ENCODE measurements at places on chromosomes 7 and 10.

GRCh38 chr10:47303866-47304265, 3.9 kb downstream of the GDF10 start:
- no peak for DNase-seq

- DNase-seq: peak; percentile 43
Measured at GRCh38 chr7:131328377-131329175, 900 bp downstream of the MKLN1 start.

DNA sequence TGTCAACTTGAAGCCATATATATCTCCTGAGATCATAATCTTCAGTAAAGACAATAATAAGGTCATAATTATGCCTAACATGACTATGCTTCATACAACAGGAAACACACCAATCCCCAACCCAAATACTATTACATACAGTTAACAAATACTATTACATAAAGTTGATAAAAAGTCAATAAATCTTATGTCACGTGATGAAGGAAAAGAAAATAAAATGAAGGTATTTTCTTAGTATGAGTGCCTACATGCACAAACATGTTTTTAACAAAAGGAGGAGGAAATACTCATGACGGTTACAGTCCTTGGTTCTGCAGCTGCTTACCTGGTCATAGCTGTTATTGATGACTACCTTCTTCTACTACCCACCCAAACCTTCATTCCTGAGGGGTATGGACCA, 810.7 kb downstream of the PHTF2 start:
- no peak for DNase-seq

DNA sequence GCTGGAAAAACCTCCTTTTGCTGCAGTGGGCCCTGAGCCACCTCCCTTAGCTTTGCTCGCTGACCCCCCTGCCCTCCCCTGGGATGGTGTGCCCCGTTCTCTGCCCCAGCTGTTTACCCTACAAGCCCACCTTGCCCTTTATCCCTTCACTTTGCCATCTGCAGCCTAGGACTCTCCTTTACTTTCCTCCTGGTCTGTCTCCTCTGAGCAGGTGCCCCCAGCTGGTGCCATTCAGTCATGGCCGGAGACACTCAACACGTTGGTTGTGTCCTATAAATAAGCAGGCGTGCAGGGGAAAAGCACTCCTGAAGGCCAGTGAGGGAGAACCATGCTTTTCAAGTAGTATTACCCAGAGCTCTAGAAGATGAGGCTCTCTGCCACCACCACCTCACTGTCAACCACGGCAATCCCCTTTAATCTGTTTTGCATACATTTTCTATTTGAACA, 6.1 kb downstream of the RASSF4 start:
- no peak for DNase-seq

GRCh38 chr7:12107841-12108254, 103.2 kb upstream of the TMEM106B start:
- no peak for DNase-seq

DNA sequence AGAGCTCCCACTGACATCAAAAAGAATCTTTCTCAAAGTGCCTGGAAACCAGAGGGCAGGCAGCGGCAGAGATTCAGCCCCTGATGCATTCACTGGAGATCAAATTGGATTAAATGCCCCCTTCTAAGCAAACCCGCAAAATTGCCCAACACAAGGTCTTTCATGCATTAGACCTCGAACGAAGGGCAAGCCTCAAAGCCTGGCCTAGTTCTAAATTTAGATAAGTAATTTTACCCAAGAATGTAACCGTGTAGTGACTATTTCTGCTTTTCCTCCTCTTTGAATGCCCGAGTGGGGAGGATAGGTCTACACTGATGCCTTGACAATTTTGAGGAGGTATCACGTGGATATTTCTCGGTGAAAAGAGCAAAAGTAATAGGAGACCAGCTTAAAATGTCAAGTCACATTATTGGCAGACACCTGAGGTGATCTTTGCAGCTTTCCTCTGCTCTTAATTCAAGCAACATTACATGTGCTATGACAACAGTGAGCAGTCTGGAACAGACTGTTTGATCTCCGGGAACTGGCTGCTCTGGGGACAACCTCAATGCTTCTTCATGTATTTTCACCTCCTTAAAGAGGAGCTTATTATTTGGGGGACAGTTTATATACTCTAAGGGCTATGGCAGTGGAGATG, 1263.5 kb upstream of the AUTS2 start:
- DNase-seq: no peak

GRCh38 chr7:502296-502695, 17.4 kb downstream of the PDGFA start:
- no peak for DNase-seq

DNA sequence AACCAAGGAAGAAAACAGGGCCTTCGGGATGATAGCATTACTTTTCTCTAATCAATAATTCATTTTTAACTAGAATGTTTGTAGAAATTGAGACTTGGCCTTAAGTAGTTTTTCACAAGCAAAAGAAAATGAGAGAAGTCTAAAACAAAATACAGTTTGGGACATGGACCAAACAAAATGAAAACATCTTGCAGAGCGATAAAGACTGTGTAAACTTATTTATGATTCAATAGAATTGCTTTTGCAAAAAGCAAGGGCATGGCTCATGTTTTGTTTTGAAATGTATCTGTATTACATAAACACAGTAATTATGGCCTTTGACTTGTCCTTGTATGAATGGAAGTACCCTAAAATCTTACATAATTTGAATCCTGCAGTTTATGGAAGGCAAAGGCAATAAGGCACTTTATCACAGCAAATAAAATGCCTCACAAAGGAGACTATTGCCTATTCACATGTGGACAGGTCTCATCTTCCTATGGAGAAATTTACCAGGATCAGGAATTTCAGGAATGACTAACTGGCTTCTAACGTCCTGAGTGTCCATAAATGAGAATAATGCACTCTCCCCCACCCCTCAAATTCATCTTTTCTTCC, 295.2 kb downstream of the PTEN start:
- peak; percentile 20 for DNase-seq

DNA sequence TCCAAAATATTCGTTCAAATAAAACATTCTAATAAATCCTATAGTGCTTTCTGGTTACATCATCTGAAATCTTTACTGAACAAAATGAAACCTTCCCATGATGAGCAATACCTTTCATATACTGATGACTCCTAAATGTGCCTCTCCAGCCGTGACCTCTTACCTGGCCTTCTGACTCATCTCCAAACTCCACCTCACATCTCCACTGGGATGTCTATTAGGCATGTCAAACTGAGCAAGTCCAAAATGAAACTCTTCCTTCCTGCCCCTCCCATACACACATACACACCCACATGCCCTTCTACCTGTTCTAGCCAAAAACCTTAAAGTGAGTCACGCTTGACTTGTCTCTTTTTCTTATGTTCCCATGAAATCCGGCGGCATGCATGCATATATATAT, 22.9 kb downstream of the GSAP start:
- DNase-seq: no peak

DNA sequence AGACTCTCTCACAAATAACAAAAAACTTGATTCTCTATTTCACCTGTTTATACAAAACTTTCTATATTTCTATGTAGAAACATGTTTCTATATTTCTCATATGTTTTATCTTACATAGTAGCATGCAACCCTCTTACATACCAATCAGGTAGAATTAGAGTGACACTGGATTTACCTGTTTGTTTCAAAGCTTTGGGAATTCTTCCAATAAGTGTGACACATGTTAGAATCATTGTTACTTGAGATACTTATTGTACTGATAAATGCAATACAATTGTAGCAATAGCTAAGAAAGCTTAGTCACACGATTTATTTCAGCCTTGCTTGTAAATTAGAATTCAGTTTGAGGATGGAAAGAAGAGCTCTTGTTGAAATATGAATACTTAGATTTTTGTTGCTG, 4.9 kb downstream of the HYAL4 start:
- DNase-seq: no peak

DNA sequence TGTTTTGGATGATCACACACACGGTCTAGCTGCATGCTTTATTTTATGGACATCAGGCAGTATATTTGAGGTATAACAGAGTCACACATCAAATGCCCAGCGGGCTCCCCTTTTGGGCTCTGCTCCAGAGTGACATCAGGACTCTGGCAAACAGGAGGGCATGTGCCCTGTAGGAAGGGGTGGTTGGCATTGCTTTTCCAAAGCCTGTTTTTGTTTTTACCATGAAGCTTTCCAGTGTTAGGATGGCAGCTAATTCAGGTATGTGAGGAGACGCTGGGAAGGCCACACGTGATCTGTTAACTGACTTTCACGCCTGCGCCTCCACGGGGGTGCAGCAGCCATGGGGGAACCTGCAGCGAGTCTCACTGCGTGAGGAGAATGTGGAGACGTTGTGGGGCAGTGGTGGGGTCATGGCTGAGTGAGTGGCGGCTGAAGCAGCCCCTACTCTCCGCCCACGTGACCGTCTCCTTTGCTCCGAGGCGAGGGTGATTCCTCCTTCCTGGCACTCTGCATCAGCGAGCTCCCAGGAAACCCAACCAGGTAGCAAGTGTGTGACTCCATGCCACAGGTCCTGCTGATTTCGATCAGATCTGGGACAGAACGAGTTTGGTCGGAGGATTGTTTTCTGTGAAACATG, 117.7 kb downstream of the ANKRD61 start:
- no peak for DNase-seq

- no peak for DNase-seq
Measured at GRCh38 chr7:153383781-153384180, 624.2 kb downstream of the ACTR3B start.

DNA sequence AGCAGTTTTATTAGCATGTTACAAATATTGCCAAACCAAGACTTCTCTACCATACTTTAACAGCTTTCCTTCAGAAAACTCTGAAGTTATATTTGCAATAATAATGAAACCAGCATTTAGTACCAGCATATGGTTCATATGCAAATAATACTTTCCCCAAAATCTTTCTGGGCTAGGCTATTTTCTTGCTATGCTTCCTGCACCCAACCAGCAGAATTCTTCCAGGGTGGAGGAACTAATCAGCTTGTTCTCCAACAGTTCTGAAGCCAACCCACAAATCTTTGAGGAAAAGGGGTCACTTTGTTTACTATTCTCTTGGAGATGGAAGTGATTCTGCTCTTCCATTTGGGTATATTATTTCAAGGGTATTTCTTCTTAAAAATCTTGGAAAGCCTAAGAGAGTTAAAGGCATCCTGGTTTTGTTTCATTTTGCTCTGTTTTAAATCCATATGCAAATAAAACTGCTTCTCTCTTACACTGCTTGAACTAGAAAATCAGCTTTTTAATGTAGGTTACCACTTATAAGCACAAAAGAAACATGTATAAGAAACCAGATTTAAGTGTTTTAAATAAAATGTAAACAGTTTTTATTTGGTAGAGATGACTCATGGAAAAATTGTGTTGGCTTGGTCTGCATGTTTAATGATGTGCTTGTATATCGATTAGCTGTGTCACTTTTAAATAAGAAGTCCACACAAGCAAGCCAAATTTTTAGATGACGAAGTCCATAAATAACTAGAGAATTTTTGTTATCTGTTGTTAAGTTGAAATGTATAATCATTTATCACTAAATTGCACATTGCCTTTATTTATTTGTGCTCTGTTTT, 103.7 kb downstream of the HECTD2 start:
- no peak for DNase-seq

- no peak for DNase-seq
Measured at GRCh38 chr7:30584965-30585364, 9.7 kb upstream of the GARS1 start.
